ENCODE measurements at places on chromosomes 11 and 22.
A peak's percentile ranks its signal among the peaks of the same experiment; 100 is the strongest.

GRCh38 chr11:67356864-67357561 is 3.7 kb upstream of the POLD4 start:
- peak; percentile 70 for DNase-seq

GRCh38 chr11:35218956-35219355 is 80.0 kb downstream of the CD44 start:
- no peak for DNase-seq

DNA sequence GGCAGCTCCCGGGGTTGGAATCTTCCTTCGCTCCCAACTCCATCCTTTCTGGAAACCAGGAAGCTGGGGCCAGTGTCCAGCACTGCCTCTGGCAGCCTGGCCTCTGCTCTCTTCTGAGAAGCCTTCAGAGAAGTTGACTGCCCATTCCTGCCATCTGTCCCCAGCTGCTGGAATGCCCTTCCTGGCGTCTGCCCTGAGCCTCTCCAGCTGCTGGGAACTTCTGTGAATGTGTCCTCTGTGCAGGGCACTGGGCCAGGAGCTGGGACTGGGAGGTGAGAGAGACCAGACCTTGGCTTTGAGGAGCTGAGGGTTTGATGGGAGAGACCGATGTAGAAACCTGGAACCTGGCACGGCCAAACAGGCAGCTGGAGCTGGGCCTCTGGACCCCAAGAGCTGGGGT is 5.9 kb upstream of the SOX10 start:
- DNase-seq: no peak

GRCh38 chr11:26326793-26327400 is 5.0 kb upstream of the ANO3 start:
- no peak for DNase-seq

DNA sequence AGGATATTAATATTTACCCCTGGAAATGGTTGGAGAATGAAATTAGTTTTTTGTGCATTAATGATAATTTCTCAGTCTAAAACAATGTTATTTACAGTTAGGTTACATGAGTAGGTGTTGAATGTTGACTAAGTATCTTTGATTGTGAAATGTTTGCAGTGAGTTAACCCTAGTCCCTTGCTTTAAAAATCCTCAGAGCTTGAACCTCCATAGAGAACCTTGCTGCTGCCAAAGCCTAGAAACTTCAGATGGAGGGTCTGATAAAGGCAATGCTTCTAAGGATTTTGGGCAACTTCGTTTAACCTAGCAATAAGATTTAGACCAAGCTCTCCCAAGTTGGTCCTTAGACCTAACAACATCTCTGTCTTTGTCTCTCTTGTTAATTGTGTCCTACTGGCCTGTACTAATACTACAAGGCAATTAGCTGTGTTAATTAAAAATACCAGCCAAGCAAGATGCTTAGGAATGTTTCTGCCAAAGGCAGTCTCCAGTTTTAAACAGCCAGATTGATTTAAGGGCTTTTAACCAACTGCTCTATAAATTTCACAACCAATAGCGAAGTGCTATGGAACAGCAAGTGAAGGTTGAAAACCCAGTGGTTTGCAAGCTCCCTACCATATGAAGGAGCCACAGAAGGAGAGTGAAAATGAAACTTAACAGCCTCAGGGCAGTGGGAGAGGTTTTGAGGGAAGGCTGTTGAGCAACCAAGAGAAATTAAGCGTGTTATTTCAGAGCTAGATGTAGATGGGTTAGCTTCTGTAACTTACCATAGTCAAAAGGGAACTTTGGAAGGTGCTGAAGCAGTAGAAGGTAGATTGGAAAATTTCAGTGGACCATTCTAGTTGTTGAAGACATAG is 295.9 kb upstream of the ANO5 start:
- no peak for DNase-seq

DNA sequence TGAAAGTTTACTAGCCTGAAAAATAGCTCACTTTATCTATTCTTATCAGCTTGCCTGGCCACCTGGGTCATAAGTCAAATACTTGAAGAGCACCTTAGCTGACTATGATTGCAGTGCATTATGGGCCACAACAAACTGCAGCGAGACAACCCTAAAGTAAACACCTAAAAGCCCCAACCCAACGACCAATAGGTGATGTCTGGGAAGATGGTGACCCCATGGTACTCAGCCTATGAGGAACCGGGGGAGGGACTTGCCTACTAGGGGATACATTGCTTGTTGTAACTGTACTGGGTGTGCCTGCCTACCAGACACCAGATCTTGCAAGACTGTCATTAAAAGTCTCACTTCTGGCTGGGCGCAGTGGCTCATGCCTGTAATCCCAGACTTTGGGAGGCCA is 35.6 kb upstream of the APOBEC3A start:
- DNase-seq: no peak

DNA sequence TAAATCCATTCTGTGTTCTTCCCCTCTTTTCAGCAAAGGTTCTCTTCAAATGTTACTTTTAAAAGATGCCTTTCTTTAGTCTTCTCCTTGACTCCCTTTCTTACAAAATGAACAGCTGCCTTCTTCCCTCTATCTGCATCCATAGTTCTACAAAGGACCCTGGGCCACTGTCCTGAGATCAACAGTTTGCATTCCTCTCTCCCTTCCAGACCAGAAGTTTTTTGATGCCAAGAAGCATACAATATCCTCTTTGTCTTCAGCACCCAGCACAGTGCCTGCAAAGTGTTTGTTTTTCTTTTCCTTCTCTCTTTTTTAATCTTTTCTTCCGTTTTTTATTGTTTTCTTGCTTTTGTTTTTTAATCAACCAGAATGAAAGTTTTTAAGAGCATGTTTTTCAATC is 183.5 kb upstream of the SNX19 start:
- no peak for DNase-seq

DNA sequence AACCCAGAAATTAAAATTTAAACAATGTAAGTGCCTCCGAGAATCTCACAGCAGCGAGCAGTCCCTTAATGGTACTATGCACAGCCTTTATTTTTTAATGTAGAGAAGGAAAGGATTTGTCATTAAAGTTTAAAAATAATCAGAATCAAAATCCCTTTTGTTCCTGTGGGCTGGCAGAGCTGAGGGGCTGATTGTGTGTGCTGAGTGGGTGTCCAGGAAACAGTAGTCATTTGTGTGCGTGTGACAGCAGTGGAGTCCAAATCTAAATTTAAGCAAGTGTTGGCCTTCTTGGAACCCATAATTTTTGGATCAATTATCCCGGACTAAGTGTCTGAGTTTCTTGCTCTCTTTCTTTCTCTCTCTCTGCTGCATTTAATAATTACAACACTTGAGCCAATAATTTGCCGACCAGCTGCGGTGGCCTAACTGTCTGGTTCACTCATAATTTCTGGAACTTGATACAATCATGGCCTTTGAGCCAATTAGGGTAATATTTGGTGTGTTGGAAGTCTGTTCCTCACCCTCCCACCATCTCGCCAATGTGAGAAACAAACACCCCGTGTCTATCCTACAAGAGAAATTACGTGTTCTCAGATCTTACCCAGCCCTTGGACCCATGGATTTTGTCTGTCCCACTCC is 528.0 kb downstream of the SOX6 start:
- no peak for DNase-seq

DNA sequence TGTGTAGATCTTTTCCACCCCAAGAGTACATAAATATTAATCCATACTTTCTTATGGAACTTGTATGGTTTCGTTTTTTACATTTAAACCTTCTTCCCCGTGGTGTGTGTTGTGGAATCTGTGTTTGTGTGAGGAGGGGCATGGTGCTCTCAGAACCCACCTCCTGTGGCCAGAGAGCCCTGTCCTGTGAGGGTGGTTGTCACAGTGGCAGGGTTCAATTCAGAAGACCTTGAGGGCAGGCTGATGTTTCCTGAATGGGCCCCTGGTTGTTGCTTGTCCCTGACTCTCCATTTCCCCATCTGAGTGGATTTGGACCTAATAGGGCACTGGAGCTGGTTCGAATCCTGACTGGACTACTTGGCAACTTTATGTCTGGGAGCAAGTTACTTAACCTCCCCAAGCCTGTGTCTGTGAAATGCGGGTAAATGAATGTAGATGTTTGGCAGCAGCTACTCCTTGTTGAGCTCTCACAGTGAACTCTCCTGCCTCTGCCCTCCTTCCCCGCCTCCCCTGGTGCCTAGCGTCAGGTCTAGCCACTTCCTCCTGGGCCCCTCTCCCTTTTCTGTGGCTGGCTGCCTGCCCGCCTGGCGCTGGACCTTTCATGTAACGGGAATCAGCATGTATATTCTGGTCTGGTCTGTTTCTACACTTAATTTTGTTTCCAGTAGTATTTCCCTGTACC is 7.3 kb downstream of the NEAT1 start:
- DNase-seq: peak; percentile 50

- DNase-seq: no peak
These were observed 64.4 kb upstream of the LINC01488 start for GRCh38 chr11:69416762-69417698.

- no peak for DNase-seq
These were observed 1817.7 kb downstream of the LRRC4C start for GRCh38 chr11:39641751-39642150.

GRCh38 chr22:44242946-44243724 is 62.4 kb downstream of the PARVG start:
- no peak for DNase-seq

GRCh38 chr11:112837162-112837826 is 123.9 kb upstream of the NCAM1 start:
- DNase-seq: peak; percentile 55

GRCh38 chr11:2989006-2989405 is 3.1 kb downstream of the NAP1L4 start:
- no peak for DNase-seq

- no peak for DNase-seq
These were observed 711 bp downstream of the FDX1 start for GRCh38 chr11:110430267-110431050.

DNA sequence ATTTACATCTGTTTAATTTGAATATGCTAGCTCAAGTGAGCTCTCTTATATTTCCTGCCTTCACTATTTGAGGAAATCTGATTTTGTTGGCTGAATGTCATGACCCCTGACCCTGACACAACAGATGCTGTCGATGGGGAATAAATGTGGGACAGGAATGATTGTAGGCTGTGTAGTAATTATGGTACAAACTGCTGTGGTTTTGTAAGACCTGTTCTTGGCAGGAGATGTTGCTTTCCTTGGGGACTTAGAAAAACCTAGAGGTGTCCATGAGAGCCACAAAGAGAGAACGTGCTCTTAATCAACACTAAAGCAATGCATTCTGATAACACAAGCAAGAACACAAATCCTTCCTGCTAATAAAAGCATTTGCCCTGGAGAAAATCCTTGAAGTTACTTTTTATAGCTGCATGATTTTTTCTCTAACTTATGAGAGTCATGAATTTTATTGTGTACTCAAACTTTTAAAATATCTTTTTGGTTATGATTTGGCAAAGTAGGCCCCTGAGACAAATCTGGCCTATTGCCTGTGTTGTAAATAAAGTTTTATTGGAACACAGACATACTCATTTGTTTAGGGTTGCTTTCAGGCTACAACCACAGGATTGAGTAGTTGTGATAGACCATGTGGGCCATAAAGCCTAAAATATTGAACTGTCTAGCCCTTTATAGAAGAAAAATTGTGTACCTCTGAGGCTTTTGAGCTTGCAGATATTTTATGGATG is 90.2 kb downstream of the DDX10 start:
- no peak for DNase-seq

DNA sequence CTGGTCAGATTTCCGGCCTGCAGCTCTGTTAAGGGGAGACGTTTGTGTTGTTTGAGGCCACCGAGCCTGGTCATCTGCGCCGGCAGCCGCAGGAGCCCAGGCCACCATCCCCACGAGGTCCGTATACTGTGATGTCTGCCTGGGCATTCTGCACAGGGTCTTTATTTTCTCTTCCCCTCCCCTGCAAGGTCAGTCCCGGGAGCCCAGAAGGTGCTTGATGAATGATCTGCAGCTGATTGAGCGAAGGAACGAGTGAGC is 45.4 kb downstream of the CTTN start:
- no peak for DNase-seq

DNA sequence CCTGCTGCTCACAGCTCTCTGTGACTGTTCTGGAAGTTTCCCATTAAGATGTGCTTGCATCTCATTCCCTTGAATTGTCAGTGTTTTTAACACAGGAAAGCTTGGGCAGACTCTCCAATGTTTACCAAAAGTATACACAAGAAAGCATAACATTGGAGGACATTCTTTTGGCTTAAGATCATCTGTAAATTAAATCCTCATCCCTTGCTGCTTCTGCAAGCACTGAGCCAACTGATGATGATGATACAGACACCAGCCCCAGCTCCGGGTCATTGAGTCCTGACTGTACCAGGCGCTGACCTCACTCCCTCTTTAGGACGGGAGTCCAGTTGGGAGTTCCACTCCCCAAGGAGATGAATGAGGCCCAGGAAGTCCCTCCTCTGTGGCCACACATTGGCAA is 23.8 kb downstream of the CD82 start:
- DNase-seq: no peak

DNA sequence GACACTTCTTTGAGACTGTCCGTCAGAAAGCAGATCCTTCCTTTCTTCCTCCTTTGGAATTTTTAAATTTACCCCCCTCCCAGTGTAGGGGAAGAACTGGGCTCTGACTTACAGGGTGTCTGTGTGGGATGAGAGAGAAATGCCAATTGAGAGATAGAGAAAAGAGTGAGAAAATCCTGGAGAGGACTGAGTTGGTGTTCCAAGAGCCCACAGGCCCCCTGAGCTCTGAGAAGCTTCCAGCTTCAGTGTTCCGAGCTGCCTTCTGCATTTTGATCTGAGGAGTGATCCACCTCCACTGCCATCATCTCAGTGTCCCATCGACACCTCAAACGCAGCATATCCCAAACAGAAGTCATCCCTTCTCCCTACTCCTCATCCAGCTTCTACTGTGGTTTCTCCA is 70.7 kb upstream of the GRK3 start:
- no peak for DNase-seq

GRCh38 chr11:63804259-63804658 is 9.0 kb upstream of the SPINDOC start:
- no peak for DNase-seq

- no peak for DNase-seq
These were observed 122.2 kb upstream of the RCN1 start for GRCh38 chr11:31968461-31969358.

DNA sequence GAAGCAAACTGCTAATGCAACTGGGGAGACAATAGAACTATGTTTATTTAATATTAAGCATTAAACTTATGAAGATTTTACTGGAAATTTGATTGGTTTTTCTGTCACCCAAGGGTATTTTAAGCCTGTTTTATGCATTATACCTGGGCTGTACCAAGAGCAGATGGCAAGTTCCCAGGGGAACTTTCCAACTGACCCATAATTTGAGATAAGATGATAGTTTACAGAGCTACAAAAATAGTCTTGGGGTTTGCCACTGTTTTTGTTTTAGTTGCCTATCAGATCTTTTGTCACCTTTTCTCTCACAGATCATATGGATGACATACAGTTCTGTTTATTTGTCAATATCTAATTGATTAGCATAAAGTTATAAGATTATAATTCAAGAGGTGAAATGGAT is 43.9 kb downstream of the PDE3B start:
- DNase-seq: no peak

DNA sequence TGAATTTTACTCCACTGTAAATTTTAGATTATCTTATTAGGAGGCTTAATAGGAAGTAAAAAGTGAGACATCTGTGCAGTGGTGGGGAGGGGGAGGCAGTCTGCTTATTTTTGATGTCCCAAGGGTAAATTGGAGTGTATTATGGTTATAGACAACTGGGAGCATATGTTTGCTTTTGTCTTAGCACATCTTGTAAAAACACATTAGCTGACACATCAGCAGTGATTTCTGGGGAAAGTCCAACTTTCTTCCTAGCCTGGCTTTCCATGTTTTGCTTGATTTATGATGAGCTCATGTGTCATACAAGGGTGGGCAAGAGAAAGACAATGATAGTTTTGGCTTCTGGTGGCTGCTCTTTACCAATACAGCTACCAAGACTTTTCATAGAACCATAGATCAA is 4.0 kb downstream of the ANO3 start:
- no peak for DNase-seq

Measured in immature natural killer cell (primary cell).